Stimulated activated CD4-positive, alpha-beta T cell treated with anti-CD3 and anti-CD28 coated beads, Interleukin-15, amount 100 ng/mL, for 48 hours (primary cell): ENCODE measurements at places on chromosomes 1 and 21.
A peak's percentile ranks its signal among the peaks of the same experiment; 100 is the strongest.

- no peak for DNase-seq
These were observed 3.2 kb downstream of the UHMK1 start for GRCh38 chr1:162500805-162501204.

DNA sequence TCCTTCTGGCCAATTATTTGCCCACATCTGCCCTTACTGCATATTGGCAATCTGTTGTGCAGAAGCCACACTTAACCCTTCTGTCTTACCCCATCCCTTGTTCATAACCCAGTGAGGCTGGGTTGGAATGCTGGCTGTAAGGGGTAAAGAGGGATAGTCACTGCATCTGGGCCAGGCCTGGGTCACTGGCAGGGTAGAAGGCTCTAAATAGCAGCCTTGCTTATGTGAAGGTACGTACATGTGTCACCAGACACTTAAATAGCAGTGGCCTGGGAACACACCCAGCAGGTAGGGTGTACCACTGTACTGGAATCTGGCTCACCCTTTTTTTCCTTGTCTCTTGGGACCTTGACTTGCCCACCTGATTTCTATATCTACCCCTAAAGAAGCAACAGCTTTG lies 9.9 kb upstream of the TARS2 start:
- DNase-seq: no peak

- no peak for DNase-seq
These were observed 21.8 kb downstream of the CHD1L start for GRCh38 chr1:147264158-147264768.

GRCh38 chr1:95035536-95035935 lies 37.2 kb downstream of the ALG14 start:
- DNase-seq: no peak

DNA sequence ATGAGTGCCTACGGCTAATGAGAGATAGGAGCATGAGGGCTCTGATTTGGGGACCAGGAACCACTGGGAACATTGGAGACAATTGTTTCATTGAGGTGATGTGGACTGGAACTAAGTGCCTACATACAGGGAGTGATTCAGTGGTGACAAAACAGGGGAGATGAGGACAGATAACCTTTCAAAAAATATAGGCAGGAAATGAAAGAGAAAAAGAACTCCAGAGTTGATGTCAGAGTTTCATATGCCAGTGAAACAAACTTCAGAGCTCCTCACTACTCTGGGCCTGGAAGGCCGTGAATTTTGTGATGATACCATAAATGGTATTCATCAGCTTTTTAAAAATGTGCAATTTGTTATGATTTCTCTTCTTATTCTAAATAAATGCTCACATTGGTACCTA lies 39.3 kb downstream of the FASLG start:
- DNase-seq: no peak

GRCh38 chr1:35180776-35181374 lies 12.1 kb downstream of the SFPQ start:
- DNase-seq: peak; percentile 17

DNA sequence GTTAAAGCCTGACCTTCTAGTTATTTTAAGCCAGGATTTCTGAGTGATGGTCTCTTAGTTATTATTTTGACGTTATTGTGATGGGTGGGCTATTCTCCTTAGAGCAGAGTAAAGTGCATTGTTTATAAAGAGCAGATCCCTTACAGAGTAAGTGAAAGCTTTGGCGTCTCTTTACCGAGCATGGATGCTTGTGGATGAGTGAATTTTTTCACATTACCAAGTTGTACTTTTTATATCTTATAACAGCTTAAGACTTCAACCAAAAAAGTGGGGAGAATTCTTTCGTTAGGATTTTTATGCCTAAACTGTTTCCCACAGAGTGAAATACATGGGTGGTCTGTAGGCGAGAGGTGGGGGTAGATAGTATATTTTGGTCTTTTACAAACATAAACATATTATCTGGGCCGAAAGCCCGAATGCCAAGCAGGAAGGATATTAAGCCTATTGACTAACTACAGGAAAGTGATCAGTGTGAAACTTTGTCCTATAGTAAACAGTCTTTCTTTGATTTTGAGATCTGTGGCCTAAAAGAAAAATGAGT lies 279.1 kb upstream of the C1orf105 start:
- no peak for DNase-seq

DNA sequence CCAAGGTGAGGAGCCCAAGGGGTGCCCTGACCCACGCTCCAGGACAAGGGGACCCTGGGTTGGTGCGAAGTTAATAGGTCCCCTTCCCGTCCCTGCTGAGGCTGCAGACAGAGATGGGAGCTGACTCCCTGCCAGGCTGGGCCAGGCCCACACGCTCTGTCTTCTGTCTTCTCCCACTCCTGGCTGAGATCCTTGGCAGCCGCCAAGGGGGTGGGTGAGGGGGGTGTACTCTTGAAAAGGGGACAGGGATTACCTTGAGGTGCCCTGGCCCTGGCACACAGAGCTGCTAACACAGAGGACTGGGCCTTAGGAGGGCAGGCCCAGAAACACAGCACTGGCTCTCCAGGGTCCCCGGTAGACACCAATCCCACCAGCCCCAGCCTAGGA lies 11.0 kb upstream of the CTRC start:
- DNase-seq: no peak

DNA sequence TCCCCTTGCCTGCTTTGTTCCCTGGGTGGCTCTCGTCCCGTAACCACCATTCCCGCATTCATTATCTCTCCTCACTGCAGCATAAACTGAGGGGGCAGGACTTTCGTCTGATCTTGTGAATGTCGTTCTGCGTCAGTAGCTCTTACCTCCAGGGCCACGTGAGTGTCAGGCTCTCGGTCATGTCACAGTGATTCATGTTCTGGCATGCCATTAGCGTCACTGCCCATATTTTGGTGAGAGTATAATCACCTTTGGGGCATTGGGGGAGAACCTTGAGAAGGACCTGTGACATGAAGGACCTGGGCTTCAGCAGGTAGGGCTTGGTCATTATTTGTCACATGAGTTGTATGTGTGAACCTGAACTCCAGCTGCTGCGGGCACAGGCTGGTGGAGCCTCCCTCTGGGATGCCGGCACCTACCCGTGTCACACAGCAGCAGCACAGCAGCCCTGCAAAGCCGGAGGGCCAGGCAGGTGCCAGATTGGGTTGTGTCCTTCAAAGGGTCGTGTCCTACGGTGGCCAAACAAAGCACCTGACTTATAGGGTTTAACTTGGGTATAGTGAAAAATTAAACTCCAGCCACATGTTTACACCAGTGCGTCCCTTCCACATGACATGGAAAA lies 68.5 kb downstream of the BACE2 start:
- no peak for DNase-seq

DNA sequence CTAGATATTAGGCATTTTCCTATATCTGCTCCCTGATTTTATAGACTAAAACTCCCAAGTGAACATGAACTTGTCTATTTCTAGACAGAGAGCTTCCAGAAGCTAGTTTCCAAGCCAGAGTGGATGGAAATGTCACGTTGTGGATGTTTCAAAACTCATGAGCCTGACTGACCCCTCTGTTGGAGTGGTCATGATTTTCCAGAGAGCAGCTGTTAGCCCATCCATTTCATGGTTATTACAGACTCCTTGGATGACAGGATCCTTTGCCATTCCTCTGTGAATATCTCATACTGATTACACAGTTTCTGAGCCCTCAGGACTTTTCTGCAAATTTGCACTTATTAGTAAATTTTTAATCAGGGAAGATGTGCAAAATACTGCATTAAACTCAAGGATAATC lies 76.8 kb upstream of the ATF3 start:
- no peak for DNase-seq

DNA sequence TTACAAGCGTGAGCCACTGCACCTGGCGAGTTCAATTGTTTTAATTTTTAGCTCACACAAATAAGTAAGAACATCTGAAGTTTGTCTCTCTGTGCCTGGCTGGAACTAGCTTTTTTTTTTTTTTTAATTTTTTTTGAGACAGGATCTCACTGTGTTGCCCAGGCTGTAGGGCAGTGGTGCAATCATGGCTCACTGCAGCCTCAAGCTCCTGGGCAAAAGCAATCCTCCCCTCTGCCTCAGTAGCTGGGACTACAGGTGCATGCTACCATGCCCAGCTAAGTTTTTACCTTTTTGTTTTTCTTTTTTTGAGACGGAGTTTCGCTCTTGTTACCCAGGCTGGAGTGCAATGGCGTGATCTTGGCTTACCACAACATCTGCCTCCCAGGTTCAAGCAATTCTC lies 7.9 kb downstream of the NKAIN1 start:
- no peak for DNase-seq
